ENCODE measurements at places on chromosomes 6 and 20.

DNA sequence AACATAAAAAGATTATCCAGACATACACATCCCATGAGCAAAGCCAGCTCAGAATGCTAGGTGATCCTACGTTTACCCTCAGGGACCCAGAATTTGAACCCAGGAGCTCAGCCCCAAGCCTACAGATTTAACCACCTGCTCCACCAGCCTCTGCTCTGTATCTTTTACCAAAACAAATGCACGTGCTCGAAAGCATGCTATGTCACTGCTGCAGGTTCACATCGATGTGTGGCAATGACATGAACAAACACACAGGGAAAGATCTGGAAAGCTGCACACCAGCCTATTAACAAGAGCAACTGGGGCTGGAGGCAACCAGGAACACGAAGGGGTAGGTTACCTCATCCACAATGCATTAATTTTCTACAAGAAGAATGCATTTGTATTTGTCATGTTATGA is 32.1 kb downstream of the PREX1 start:
- DNase-seq: no peak

- DNase-seq: no peak
Measured at GRCh38 chr6:33878562-33878961, 74.8 kb upstream of the MLN start.

- DNase-seq: no peak
Measured at GRCh38 chr6:150153905-150154492, 11.2 kb downstream of the PPP1R14C start.

DNA sequence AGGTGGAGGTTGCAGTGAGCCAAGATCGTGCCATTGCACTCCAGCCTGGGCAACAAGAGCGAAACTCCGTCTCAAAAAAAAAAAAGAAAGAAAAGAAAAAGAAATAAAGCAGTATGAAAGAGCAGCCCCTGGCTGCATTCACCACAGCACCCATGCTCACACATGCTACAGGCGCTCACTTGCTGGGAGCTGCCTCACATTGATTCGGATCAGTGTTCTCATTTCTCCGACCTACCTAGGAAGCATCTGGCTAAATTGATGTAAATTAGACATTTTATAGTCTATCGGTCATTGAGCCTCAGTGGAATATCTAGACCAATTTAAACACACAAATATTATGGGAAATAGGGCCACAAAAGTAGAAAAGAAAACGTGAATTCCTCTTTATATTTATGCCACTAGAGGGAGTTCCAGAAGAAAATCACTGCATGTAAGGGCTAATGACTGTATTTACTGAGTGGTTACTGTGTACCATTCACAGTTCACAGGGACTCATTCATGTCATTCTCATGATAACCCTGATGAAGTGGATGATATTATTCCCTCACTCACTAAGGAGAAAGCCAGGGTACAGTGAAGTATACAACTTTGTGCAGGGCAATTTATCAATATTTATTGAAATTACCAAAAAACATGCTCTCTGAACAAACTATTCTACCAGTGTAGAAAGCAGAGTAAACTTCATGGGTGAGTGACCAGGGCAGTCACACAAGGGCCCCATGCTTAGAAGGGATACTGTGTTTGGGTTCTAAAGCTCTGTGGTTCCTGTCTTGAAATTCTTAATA is 5.3 kb upstream of the MOG start:
- no peak for DNase-seq

DNA sequence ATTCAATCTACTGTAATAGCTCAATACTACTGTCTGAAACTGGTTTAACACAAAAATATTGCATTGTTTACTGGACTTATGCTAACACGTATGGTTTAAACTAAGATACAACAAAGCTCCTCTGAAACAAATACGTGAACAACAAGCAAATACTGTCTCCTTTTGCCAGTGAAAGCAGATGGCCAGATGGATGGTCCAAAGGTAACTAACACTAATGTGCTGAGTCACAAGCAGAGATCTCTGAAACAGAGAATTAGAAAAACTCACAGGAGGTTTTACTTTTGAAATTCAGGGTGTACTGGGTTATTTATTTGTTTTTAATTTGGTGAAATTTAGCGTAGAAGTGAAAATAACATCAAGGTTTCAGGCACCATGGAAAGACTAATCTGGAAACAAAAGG is 124.3 kb upstream of the SOX4 start:
- no peak for DNase-seq

GRCh38 chr20:32227744-32228688 is 20.3 kb downstream of the POFUT1 start:
- DNase-seq: no peak

DNA sequence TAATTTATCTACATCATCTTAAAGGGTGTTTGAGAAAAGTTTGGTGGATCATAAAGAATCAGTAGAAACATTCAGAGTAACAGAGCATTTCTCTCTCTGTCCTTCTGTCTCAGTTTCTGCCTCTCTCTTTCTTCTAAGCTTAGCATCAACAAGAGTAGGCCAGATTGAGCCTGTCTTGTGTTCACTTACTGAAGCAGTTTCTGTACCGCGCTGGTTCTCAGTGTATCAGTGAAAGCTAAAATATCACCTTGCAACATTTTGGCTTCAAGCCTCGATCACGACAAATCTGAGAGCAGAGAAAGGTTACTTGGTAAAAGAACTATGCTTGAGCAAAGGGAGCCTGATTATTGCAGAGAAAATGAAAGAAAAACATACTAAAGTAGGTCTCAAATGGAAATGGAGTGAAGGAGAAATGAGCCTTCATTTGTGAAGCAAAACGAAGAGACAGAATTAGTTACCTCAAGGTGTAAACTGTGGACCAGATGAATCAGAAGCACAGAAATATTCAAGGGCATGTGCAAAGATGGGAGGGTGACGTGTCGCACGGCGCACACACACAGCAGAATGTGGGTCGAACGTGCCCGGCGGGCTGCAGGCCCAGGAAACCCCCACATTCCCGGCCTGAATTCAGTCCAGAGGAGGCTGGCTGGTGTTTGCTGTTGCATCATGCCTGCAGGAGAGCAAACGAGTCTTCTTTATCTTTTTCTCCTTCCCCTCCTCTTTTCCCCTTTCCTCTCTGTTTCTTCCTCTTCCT is 509.3 kb downstream of the QKI start:
- no peak for DNase-seq

- DNase-seq: no peak
Measured at GRCh38 chr6:43621078-43621835, 7.8 kb downstream of the GTPBP2 start.

- DNase-seq: no peak
Measured at GRCh38 chr6:70124882-70125545, 177.9 kb downstream of the COL9A1 start.

- no peak for DNase-seq
Measured at GRCh38 chr6:157232161-157232895, 91.0 kb downstream of the TMEM242 start.

DNA sequence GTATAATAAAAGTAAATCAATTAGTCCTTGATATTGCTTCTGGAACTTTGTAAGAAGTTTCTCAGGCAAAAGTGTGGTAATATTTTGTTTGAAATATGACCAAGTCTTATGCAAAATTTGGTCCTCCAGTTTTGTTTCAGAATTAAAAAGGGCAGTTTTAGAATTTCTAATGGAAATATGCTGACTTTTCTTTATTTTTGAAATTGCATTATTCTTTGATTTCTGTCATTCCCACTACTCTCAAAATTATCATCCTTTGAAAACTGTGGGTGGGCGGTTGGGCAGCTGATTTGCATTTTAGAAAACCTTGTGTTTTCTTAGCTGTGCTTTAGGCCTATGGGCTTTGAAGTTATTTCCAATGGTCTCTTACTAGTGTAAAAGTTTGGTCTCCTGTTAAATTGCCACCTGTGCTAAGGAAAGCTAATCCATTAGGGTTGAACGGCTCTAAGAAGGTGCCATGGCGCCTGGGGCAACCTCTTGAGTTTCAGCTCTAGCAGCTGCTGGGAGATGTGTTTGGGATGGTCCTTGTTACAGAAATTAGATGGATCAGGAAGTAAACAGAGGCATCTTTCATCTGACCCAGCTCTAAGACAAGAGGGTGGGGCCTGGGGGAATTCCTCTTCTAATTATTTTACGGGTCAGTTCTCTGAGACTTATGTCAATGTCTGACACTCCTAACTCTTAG is 880.8 kb upstream of the SLC35B3 start:
- no peak for DNase-seq

DNA sequence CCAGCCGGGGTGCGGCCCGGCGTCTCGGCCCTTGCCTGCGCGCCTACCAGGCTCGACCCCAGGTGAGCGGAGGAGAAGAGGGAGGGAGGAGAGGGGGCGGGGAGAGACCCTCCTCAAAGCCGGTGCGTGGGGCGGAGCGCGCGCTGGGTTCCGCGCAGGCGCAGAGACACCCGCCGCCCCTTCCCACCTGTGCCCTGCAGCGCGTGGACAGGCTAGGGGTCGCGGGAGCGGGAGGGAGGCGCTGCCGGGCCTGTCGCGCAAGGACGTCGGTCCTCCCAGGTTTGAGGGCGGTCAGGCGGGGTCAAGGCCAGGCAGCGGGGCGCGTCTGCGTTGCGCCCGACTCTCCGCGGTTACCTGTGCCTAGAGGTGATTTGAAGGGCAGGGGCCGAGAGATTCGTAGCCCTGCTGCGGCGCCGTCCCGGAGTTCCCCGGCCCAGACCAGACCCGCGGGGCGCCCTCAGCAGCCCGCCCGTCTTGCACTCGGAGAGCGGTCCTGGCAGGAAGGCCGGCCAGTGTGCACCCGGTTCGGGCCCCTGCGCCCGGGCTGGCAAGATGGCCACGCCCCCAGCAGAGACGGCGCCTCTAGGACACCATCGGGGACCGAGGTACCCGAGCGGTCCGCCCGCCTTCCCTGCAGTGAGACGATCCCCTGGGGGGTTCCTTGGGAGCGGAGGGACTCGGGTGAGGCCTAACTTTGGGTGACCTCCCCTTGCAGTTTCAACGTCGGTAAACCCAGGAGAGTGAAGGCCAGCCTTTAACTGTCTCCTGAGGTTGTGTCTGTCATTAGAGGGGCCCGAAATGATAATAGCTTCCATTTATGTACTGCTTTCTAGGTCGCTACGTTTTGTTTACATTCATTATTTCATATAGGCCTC is 546 bp downstream of the C6orf136 start:
- DNase-seq: peak; percentile 84

DNA sequence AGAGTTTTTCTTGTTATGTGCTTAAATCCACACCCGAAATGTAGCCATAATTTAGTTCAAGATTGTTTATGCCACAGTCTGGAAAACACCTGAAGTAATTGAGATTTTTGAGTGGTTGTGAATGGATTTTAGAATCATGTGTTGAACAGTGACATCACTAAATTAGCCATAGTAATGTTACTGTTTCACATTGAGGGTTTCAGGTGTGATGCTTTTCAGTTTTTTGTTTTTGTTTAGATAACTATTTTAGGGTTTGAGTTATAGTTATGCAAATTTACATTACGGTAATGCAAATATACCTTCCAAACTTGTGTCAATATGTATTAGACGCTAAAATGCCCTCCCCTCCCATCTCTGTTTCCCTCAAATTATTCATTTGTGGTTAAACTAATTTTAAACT is 22.9 kb downstream of the QKI start:
- DNase-seq: no peak

DNA sequence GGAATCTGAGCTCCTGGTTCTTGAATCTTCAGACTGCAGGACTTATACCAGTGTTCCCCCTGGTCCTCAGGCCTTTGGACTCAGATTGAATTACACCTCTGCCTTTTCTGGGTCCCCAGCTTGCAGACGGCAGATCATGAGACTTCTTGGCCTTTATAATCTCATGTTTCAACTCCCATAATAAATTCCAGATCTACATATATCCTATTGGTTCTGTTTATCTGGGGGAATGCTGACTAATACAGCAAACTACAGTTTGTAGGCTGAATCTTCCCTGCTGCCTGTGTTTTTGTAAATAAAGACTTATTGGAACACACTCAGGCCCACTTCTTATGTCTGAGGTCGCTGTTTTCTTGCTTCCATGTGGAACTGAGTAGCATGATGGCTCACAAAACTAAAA is 184.7 kb downstream of the HDGFL1 start:
- DNase-seq: no peak

- DNase-seq: no peak
Measured at GRCh38 chr6:168589275-168589674, 148.3 kb downstream of the SMOC2 start.

DNA sequence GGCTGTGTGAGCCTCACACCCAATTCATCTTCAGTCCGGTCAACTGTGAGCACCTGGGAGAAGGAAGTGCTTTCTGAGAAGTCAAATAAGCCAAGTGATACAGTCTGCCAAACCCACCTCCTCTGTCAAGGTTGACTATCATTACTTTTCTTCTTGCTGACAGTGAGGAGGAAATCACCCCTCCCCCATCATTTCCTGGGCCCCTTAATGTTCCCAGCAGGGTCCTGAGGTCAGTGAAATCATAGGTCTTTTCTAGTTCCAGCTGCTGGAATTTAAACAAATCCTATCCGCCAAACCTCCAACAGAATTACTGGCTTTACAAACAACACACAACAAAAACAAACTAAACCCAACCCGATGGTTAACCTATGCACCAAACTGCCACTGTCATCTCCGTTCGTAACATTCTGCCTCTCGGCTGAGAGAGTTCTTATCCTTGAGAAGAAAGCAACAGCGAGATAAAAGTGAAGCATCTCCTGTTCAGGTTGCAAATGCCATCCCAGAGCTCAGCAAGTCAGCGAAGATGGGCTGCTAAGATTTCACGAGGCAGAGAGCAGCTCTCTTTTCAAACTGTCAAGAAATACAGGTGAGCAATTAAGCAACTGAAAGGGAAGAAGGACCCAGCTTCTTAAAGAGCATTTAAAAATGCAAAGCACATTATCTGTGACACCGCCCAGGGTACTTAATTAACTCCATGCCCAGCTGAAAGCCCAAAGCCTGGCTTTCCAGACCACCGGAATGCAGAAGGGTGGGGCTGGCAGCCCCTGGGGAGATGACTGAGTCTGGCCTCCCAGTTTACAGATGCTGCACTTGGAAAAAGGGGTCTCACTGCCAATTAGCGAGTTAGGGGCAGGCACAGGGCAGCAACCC is 24.7 kb downstream of the GFOD1 start:
- DNase-seq: no peak

- DNase-seq: no peak
Measured at GRCh38 chr6:52310932-52311331, 26.4 kb upstream of the MCM3 start.

Measured in stimulated activated naive CD8-positive, alpha-beta T cell treated with anti-CD3 and anti-CD28 coated beads, Interleukin-15, Interleukin-2, amounts not matched to agents 100 U/mL and 50 U/mL, for 24 hours (primary cell).